Esophagus squamous epithelium (tissue), 5 donors: ENCODE measurements at places on chromosomes 16 and 17.

GRCh38 chr17:46742565-46743270 is 75.8 kb downstream of the WNT3 start:
- no peaks in the 10 kb centered on the region for H3K36me3 ChIP-seq
- no peak overlapping the region for H3K27ac ChIP-seq
- DNase-seq = no peak
- H3K27me3 ChIP-seq = no peaks in the 10 kb centered on the region

DNA sequence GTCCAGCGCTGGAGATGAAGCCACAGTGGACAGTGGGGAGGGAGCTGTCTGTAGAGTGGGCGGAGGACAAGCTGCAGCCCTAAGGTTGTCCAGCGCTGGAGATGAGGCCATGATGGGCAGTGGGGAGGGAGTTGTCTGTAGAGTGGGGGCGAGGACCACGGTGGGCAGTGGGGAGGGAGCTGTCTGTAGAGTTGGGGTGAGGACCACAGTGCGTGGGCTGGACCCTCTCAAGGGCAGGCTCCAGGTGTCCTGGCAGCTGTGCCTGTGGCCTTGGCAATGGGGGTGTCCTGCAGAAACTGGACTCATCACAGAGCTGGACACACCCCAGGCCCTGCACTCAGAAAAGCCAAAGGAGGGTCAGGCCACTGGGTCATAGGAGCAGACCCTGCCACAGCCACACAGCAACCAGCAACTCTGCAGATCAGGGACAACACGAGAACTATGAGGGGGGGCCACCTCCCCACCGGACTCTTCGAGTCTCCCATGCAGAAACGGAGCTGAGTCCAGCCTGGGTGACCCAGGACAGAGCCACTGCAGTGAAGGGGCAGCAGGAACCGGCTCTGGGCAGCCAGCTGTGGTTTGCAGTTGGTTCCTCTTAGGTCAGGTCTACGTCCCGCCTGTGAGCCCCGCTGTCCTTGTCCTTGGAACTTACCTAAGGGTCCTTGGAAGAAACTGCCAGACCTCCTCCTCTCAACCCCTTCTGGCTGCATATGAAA is 33.4 kb upstream of the CBFA2T3 start:
- H3K4me3 ChIP-seq = no peak overlapping the region
- peaks cover 3% of the 10 kb centered on the region for H3K27me3 ChIP-seq
- H3K4me1 ChIP-seq = no peaks in the 10 kb centered on the region
- DNase-seq = no peak

DNA sequence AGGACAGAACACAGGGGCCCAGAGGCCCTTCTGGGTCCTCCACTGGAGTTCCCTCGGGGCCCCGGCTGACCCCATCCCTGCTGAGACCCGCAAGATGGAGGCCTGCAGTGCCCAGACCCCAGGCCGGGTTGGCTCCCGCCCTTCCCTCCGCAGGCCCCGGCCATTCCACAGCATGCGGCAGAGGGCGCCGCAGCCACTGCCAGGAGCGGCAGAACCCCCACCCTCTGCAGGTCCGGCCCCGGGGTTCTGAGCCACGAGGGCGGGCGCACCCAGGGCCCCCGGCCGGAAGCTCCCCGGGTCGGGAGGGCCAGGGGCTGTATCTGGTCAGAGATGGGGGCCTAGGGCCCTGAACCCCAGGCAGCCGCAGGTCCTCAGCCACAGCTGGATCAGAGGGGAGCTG is 2.4 kb upstream of the PERCC1 start:
- no peaks in the 10 kb centered on the region for H3K4me1 ChIP-seq
- no peak overlapping the region for H3K27ac ChIP-seq
- H3K36me3 ChIP-seq = no peaks in the 10 kb centered on the region
- H3K27me3 ChIP-seq = no peaks in the 10 kb centered on the region

DNA sequence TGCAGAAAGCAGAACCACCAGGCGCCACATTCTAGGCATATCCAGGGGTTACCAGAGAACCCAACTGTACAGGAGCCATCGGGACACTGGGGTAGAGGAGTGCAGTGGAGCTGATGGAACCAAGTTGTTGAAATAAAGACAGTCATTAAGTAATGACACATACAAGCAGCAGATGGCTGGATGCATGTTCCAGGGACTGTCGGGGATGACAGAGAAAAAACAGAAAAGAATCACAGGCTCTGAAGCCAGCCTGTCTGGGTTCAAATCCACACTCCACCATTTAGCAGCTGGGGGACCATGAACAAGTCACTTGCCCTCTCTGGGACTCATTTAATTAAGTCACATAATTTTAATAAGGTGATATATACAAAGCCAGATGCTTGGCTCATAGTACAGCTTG is 117.1 kb downstream of the ZNF423 start:
- H3K36me3 ChIP-seq = no peaks in the 10 kb centered on the region
- DNase-seq = no peak
- no peak overlapping the region for H3K4me3 ChIP-seq
- H3K27me3 ChIP-seq = no peaks in the 10 kb centered on the region
- H3K27ac ChIP-seq = no peak overlapping the region

DNA sequence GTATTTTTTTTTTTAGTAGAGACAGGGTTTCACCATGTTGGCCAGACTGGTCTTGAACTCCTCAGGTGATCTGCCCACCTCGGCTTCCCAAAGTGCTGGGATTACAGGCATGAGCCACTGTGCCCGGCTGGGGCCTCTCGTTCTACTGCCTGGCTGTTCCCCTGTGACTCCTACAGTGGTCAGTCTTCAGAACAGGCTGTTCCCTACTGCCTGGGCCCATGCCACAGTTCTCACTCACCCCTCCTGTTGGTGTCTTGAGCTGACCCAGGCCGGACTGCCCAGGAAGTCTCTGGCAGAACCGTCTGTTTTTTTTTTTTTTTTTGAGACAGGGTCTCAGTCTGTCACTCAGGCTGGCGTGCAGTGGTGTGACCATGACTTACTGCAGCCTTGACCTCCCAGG is 3.3 kb downstream of the CDK3 start:
- H3K4me1 ChIP-seq = no peaks in the 10 kb centered on the region
- no peaks in the 10 kb centered on the region for H3K27me3 ChIP-seq
- H3K4me3 ChIP-seq = no peak overlapping the region
- H3K27ac ChIP-seq = no peak overlapping the region
- DNase-seq = no peak
- no peaks in the 10 kb centered on the region for H3K36me3 ChIP-seq
